GM12878 (cell line): ENCODE measurements at places on chromosomes 4 and X. TPM values are rescaled to one million over a fixed set of nuclear protein-coding genes. Genes with fewer than 3 reads are reported as not detected.

Gene TRIML2
- not detected in 2 replicates for polyA plus RNA-seq

Gene BEX2
- 0.95 and 1.0 TPM in 2 replicates for polyA plus RNA-seq

DNA sequence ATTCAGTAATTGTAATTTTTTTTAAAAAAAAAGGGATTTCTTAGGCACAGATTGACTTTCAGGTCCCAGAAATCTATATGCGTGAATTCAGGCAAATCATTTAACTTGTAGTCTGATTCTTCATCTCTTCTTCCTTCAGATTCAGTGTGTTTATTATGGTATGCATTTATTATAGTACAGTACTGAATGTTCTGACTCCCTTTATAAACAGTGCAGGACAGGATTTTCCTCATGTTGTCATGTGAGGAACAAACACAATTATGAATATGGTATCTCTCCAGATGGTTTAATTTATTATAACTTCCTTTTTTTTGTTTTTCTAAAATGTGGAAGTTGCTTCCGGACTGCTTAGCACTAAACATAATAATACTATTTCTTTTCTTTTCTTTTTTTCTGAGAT lies 54.2 kb downstream of the RPS3A start:
- DNase-seq, result no peak

- no peak for DNase-seq
Observed at GRCh38 chr4:98423009-98423408, 161.8 kb downstream of the RAP1GDS1 start.

DNA sequence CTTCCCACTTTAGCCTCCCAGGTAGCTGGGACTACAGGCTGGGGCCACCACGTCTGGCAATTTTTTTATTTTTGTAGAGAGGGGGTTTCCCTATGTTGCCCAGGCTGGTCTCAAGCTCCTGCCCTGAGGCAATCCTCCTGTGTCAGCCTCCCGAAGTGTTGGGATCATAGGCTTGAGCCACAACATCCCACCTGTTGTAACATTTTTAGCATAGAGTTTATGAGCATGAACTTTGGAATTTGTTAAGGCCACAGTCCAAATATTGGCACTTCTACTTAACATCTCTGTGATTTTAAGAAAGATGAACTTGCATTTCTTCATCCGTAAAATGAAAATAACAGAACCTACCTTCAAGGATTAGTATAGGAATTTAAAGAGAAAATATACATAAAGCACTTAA lies 445.6 kb downstream of the IQCM start:
- no peak for DNase-seq

GRCh38 chr4:145779319-145779801 lies 99.4 kb downstream of the C4orf51 start:
- DNase-seq, result no peak

- DNase-seq, result no peak
Observed at GRCh38 chr4:126627255-126627654, 1005.5 kb upstream of the INTU start.

DNA sequence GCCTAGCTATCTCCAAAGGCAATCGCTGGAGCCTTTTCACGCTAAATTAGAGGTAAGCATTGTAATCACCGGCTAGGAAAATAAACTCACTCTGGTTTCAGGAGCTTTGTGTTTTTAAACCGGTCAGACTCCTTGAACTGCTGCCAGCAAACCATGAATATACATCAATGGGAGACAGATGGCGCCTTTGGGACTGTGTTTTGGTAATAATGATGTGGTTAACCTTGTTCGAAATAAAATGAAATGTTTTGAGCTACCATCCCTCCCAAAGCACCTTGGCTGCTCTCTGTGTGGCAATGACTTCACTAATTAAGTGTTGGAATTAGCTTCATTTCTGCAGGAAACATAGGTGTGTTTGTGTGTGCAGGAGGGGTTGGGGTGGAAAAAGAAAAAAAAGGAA lies 65.3 kb downstream of the CLNK start:
- DNase-seq, result no peak

Gene ZNF185
- polyA plus RNA-seq, result 0.97 and 1.0 TPM in 2 replicates
